ENCODE measurements at places on chromosomes 6 and 20.

GRCh38 chr20:36861875-36862801 lies 13.8 kb upstream of the TLDC2 start:
- no peak for DNase-seq

GRCh38 chr6:147222160-147222838 lies 18.1 kb downstream of the STXBP5 start:
- no peak for DNase-seq

DNA sequence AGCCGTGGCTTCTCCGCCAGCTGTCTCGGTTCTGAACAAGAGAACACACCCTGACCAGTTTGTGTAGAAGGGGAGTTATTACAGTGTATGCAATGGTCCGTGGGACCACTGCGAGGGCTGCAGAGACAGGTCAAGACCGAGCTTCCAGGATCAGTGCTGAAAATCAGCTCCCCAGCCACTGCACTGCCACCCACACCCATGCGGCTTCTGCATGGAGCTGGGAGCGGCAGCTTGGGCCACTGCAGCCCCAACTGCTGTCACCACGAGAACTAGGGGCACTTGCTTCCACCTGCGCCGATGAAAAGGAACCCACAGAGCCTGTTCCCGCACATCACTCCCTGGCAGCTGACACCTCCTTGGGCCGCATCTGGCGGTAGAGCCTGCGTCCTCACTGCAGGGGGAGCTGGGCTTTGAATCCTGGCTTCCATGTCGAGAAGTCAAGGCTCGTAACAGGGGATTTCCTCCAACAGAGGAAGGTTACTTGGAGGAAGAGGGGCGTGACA lies 56.2 kb downstream of the TMEM242 start:
- no peak for DNase-seq

DNA sequence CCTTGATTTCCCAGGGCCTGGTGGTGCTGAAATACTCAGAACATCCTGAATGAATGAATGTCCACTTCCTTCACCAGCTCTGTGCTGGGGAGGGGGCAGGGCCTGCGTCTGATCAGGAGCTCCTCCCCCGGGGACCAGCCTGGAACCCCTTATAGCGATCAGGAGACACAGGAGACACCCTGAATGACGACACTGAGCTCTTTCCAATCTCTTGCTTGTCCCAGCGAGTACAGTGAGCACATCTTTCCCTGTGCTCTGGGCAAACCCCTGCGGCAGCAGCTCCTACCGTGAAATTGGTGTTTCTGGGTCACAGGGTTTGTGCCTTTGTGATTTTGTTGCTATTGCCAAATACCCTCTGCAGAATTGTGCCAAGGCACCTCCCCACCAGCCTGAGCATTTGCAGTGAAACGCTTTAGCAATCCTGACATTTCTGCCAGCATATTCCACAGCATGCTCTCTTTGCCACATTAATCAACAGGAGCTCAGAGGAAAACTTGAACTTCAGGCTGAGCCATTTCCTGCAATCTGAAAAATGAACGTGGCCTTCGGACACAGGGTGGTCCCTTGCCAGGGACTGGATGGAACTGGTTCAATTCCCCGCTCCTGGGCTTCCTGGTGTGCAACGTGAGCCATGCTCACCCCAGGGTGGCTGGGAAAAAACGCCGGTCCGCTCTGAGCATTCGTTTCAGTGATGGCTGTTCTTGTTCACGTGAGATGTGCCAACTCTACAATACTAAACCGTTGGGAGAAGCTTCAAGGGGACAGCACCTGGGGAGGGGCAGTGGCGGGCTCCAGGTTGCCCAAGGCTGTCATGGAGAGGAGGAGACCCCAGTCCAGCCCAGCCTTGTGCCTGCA lies 23.1 kb upstream of the MRGBP start:
- DNase-seq, result no peak

- DNase-seq, result no peak
Observed at GRCh38 chr20:46305331-46305972, 2.8 kb downstream of the CDH22 start.

- no peak for DNase-seq
Observed at GRCh38 chr6:94323853-94324252, 904.5 kb upstream of the EPHA7 start.
